ENCODE measurements at places on chromosomes 7 and 10.
A peak's percentile ranks its signal among the peaks of the same experiment; 100 is the strongest.

GRCh38 chr7:302054-302992 lies 12.4 kb downstream of the FOXL3 start:
- no peak for DNase-seq

GRCh38 chr10:123153486-123154091 lies 613 bp upstream of the BUB3 start:
- no peak for DNase-seq

GRCh38 chr10:123241391-123242141 lies 87.4 kb downstream of the BUB3 start:
- no peak for DNase-seq

DNA sequence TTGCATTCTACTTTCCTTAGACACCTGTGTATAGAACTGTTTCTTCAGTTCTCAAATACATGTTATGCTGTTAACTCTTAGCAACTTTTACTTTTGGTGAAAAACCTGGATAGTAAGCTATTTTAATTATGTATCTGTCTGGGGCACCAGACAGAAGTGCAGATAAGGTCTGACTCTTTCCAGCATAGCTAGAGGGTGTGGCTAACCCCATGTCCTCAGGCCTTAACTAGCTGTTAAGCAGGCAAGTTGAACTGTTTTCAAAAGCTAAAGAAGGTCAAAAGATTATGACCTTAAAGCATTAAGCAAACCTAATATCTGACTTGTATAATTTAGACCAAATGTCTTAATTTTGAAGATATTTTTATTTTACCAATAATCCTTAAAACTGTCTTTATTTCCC lies 45.1 kb upstream of the INHBA start:
- DNase-seq = no peak

- no peak for DNase-seq
These were observed 14.6 kb downstream of the SVIL start for GRCh38 chr10:29620112-29620690.

DNA sequence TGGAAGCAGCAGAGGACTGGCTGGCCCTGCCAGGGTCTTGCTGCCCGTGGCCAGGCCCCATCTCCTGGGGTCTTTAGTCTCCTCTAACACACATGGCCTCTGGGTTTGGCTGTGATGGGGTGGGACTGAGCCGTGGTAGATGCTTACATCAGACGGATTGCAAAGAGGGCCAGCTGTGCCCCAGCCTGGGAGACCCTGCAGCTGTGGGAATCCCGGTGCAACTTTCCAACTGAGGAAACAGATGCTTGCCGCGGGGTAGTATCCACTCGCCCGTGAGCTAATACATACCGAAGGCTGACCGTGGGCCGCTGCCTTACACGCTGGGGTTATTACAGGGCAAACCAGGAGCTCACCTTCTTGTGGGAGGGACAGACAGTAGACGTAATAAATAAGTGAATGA lies 24.1 kb upstream of the SH2B2 start:
- no peak for DNase-seq

DNA sequence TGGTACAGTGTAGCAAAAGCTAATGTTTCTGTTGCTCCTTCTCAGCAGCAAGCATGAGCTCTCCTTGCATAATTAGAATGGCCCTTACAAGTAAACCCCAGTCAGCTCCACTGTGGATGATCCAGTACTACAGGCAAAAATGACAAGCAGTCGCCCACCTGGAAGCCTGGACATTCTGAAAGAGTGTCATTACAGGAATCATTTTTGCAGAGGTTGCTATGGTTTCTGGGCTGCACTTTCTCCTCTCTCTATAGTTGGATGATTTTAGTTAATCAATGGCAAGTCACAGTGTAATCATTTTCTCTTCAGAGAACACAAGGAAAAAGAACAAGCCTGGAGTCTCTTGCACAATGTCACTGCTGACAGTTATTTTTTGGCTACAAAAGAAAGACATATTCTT lies 102.9 kb upstream of the MYO3A start:
- DNase-seq = no peak

DNA sequence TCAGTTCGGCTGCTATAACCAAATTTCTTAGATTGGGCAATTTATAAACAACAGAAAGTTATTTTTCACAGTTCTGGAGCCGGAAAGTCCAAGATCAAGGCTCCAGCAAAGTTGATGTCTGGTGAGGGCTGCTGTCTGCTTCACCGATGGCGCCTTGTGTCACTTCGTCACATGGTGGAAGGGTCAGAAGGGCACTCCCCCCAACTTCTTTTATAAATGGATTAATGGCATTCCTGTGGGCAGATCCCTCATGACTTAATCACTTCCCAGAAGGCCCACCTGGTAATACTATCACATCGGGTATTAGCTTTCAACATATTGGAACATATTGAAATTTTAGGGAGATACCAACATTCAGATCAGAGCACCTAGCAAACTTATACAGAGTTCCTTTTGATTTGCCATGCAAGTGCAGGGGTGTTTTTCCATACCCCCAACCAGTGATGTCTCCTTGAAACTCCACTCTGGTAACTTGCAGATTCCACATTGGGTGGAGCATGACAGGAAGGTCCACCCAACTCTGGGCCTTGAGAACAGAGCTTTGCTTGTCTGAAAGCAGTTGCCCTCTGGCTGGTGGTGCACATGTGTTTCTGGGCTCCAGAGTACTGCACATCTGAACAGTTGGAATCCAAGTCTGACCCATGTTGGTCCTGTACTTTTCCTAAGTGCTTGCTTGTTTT lies 85.1 kb upstream of the KMT2E start:
- no peak for DNase-seq

GRCh38 chr7:157500171-157500960 lies 163.6 kb downstream of the DNAJB6 start:
- DNase-seq = no peak

GRCh38 chr7:85135977-85136376 lies 50.9 kb downstream of the SEMA3D start:
- DNase-seq = no peak

- DNase-seq = no peak
These were observed 814 bp upstream of the OPALIN start for GRCh38 chr10:96359616-96360015.

GRCh38 chr7:23438171-23438570 lies 32.1 kb downstream of the IGF2BP3 start:
- DNase-seq = no peak

GRCh38 chr7:107147464-107148393 lies 21.1 kb upstream of the HBP1 start:
- no peak for DNase-seq

DNA sequence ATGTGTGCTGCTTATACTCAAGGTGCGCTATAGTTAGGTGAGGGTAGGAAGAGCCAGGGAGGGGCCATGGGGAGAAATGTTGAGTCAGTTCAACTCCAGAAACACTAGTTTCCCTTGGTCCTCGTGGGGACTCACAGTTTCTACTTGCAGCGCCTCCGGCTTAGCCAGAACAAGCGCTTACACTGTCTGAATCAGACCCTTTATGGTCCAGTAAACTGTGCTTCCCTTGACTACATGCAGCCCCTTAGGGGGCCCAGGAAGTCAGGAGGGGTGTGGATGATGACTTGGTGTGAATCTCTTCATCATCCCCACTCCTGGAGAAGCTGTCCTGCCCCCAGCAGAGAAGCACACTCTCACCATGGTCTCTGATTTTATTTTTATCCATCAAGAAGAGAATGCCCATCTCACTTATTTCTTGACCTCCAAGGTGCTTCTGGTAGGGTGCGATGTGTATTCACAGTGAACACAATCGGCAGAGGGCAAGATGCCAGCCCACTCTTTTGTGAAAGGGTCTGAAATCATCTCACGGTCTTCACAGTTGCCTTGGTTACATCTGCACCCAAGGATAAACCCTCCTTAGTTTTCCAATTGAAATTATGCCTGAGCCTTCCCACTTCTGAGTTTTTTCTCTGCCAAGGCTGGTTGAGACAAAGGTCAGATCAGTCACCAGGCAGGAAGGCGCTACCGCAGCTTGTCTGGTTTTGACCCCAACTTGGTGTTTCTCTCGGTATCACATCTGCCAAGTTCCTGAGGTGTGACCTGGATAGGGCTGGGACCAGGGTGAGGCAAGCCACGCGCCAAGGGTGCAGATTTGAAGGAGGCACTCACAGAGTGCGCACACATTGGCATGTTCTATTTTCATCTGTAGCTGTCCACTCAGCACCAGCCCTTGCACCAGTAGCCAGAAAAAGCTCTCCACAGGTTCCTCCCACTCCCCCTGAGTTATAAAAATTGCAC lies 62.7 kb upstream of the LRRC4 start:
- DNase-seq = no peak

- no peak for DNase-seq
These were observed 38.8 kb upstream of the MYL10 start for GRCh38 chr7:101667920-101668319.

GRCh38 chr10:51369903-51370302 lies 295.6 kb downstream of the PRKG1 start:
- no peak for DNase-seq

- no peak for DNase-seq
These were observed 318.5 kb downstream of the SH2D4B start for GRCh38 chr10:80856186-80856585.

DNA sequence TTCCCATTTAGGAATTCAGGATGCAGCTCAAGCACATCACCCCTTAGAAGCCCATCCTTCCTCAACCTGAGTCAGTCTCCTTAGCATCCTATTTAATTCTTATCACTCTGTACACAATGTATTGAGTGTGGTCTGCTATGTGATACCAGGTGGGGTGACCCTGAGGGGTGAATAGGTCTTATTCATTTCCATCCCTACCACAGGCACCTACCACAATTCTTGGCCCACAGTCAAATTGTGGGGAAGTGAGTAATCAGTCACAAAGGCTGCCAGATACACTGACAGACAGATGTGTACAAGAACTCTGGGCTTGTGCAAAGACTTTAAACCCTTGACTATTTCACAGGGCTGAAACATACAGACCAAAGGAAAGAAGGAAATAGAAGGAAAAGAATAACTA lies 560.5 kb downstream of the PARD3 start:
- DNase-seq = no peak

- no peak for DNase-seq
These were observed 68.3 kb downstream of the PRKAG2 start for GRCh38 chr7:151808400-151809145.

DNA sequence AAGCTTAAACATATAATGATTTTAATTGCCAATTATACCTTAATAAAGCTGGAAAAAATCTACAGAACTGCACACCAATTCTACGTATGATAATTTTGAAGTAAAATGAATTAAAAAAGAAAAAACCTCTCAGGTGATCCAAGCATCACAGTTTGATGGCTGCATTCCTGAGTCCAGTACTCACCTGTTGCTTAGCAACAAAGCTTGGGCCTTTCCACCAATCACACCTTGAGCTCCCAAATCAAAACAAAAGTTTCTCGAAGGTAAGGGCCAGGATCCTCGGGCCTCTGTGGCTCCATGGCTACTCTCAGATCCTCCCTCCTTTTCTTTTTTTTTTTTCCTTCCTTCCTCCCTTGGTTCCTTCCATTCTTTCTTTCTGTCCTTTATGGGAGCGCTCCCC lies 137.2 kb upstream of the PCBD1 start:
- DNase-seq = no peak

DNA sequence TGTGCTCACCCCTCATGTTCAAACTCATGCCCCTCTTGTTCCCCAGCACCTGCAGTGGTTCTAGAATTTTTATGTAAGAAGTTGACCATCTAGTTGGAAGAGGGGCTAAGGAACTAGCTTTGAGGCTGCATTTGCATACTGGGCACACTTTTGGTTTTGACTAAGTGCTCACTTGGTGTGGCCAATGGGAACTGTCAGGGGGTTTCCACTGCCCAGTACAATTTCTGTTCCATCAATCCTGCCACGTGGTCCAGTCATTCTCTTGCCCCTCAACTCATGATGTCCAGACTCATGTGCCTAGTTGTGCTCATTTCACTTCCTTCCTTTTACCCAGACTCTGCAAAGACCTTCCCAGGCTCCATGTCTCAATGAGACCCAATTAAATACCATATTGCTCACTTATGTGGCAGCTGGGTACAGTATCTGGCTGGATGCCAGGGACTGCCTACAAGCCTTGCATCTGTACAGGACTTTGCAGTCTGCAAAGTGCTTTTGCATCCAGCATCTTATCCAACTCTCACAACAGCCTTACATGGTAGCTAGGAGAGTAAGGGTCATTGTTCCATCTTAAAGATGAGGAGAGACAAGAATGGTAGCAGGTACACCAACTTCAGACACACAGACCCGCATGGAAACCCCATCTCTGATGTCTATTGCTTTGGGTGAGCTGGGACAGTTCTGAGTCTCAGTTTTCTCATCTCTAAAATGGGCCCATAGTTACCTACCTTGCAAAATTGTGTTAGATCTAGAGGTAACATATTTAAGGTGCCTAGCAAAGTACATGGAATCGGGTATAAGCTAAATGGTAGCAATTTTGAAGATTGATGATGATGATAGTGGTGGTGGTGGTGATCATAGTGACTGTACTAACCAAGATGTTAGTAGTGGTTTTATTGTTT lies 30.1 kb upstream of the KCNMA1 start:
- peak; percentile 4 for DNase-seq

GRCh38 chr7:47255441-47255840 lies 326.5 kb downstream of the TNS3 start:
- DNase-seq = no peak

DNA sequence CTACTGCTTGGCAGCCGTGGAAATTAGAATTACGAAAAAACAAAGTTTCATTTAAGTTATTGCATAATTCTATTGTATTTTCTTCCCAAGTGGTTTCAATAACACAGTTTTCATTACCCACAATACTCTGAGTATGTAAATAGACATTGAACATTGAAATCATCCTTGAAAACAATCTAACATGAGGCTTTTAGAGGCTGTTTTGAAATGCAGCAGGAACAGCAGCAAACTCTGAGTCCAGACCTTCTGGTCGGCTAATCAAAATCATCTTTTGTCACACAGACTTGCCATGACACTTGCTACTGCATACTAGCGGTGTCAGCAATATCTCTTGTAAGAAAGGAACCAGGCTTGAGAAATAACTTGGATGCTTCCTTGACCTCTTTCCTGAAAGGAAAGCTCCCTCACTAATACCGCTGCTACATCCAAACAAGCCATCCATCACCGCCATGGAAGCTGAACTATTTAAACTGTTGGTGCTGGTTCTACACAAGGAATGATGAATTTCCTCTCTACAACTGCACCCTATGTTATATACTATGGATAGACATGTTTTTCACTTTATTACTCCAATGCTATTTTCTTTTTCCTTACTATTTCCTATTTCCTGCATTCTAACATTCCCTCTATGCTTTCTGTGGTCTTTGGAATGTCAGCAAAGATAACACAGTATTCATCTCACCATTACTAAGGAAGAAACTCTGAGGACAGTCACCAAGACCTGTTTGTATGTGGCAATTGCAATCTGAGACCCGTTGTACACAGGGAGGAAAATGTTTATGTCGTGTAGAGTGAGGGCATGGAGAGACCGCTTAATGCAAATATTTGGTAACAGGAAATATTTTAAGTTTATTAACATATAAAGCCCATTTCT lies 130.8 kb downstream of the ITGA8 start:
- no peak for DNase-seq

- DNase-seq = no peak
These were observed 747 bp downstream of the GDI2 start for GRCh38 chr10:5812283-5813090.

DNA sequence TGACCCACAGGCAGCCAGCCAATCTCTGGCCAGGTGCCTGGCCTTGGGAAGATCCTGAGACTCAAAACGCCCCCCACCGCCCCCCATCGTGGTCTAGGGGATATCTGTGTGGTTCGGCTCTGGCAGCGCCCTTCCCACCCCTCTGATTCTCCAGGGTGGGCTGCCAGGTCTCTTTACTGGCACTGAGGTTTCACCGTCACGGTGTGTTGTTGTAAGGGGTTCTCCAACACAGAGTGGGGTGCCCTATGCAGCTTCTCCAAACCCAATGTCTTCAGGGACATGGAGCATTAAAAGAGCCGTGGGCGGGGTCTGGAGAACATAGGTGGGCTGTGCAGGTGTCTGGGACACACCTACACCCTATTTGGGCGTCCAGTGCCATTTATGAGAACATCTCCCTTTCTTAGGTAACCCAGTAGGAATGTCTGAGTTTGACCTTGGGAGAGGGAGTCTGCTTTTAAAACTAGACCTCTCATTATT lies 1.5 kb downstream of the MAFK start:
- no peak for DNase-seq
